NCI-H2081 treated with DMSO at 0.1 percent for 48 hours (cell line): ENCODE measurements at places on chromosomes 13 and 19.

DNA sequence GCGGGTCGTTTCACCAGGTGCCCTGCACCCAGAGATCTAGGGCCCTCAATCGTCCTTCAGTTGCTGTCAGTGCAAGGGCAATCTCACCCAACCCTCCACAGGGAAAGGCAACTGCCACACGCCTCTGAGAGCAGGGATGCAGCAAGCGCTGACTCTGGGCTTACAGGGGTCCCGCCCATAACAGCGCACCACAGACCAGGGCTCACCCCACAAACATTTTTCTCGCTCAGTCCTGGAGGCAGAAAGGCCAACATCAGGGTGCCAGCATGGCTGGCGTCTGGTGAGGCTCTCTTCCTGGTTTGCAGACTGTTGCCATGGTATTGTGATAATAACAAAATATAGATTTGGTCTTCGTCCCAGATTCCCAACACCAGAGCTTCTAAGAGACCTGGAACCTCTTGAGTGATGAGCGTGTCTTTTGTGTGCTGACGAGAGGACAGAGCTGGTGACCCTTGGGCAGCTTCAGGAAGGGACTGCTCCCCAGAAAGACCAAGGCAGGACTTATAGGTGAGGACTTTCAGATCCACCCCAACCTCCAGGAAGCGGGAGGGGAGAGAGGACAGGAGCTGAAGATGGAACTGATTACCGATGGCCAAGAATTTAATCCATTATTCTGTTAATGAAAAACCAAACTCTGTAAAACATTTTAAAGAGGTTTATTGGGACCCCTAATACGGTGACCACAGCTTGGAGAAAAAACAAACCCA, 51.3 kb downstream of the C13orf46 start:
- DNase-seq, result no peak

DNA sequence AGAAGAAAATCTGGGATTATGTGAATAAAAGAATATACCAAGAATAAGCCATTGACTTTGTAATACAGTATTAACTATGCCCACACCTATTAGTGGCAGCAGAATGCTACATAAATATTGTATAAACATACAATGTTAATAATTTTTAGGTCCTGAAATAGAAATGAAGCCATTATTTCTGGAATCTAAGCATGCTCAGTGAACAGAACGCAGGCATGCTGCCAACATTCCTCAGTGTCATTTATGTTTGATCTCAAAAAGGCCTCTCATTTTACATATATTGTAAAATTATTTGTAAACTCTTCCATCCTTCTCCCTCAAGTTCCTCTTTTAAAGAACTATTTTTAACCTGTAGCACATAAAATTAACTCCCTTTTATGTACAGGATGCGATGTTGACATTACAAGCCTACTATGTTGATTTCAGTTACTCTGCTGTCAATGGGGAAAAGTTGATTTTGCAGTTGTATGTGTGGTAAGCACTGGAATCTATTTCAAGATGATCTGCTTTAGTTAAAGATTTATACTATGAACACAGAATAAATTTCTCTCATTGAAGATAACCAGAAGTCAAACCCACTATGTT, 118.8 kb downstream of the VWA8 start:
- no peak for DNase-seq

DNA sequence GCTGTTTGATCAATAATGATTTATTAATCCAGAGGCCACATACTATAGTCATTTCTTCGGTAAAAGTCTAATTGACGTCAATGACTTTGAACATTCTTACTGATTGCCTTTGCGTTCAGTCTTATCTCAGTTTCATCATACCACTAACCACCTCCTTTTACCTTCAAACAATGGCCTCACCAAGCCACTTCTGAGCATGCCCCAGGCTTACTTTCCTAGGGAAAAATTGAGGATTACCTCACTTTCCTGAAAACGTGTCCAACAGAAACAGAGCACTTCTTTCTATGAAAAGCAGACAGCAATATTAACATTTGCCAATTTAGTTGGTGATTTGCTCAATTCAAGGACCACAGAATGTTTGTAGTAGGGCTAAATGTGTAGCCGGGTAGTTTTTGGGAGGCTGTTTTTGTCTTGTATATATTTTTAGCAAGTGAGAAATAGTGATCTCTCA, 157.6 kb downstream of the KLF5 start:
- no peak for DNase-seq

DNA sequence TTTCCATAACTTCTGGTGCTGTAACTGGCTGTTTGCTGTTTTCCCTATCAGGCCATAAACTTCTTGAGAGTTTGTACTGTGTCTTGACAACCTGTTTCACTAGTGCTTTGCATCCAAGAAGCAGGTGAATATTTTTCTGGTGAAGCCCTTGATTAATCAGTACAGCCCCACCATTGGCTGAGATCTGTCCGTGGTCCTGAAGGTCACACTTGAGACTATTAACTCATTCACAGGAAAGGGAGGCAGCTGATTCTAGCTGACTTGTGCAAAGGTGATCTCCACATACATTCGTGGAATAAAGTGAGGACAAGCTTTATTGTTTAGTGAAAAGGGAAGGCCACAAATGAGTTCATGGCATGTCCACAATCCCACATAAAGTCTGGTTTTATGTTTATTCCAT, 61.4 kb upstream of the ZNF835 start:
- no peak for DNase-seq

DNA sequence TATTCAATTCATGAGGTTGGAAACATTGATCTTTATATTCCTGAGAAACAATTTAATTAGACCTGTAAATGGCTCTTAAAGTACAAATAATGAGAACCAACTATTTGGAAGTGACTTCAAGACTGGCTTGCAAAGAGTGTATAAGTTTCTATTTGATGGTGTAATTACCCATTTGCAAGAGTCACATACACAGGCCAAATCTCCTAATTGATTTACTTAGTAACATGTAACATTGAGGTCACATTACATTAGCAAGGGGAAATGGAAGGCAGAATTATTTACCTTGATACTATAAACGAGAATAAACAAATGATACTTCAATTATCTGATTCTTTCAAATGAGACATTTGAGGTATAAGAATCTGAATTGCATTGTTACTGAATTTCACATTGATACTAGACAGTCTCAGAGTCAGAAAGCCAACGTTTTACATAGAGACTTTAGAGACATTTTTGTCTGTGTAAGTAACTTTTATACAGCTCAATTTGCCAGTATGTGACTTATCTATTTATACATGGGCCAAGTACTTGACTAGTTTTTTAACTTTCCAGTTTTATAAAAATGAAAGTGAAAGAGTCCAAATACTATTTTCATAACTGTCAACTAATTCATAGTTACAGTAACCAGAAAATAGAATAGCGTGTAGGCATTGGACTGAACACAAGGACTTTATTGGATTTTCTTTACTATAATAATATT, 95.6 kb upstream of the RFC3 start:
- DNase-seq, result no peak

DNA sequence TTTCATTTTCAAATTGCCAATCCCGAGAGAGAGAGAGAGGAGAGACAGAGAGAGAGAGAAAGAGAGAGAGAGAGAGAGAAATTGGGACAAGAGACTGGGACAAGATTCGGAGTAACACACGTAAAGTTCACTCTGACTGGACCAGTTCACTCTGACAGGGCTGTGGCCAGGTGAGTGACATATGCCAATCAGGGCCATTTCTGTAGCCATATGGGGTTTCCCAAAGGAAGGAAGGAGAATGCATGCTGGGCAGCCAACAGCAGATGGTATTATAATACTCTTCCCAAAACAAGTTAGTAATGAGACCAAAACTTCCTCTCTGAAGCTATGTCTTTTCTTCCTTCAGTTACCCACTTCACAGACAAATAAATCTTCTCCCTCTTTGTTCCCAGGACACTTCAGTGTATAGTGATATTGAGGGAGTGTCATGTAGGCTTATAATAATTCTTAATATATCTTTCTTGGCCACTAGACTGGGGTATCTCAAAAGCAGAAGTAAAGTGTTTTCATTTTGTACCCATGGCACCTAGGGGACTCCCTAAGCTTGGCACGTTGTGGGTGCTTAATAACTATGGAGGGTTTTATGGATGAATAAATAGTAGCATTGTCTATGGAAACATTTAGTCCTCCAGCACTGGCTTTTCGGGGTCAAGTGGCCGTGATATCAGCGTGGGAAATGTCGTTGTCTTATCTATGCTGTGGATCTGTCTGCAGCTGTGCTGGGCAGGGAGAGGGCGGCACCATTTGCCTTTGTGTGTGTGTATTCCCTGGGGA, 51.6 kb downstream of the SERP2 start:
- DNase-seq, result no peak
